Smooth muscle cell of the brain vasculature (primary cell): ENCODE measurements at places on chromosomes 12 and 14.

- DNase-seq: no peak
Measured at GRCh38 chr14:77378701-77379100, 1.5 kb downstream of the SAMD15 start.

GRCh38 chr12:57242691-57243454 is 8.1 kb downstream of the STAC3 start:
- no peak for DNase-seq

DNA sequence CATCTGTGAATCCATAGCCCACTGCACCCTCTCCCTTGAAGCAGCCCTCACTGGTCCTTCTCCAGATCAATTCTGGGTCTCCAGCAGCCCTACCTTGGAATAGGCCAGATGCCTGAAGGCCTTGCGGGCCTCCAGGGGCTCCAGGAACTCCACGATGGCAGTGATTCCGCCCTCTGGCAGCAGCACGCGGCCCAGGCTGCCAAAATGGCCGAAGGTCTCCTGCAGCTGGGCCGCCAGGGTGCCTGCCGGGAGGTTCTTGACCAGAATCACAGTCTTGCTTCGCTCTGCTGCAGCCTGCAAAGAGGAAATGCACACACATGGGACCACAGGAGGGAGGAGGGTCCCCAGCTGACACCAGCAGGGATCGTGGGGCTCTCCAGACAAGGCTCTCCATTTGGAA is 26.3 kb downstream of the RBM19 start:
- DNase-seq: no peak

GRCh38 chr12:119500209-119500608 is 93.4 kb upstream of the TMEM233 start:
- no peak for DNase-seq
